ENCODE measurements at places on chromosomes 16 and 17. TPM values are rescaled to one million over a fixed set of nuclear protein-coding genes. Genes with fewer than 3 reads are reported as not detected.

GRCh38 chr17:75645889-75646637, 12.8 kb downstream of the SMIM5 start:
- DNase-seq = no peak

DNA sequence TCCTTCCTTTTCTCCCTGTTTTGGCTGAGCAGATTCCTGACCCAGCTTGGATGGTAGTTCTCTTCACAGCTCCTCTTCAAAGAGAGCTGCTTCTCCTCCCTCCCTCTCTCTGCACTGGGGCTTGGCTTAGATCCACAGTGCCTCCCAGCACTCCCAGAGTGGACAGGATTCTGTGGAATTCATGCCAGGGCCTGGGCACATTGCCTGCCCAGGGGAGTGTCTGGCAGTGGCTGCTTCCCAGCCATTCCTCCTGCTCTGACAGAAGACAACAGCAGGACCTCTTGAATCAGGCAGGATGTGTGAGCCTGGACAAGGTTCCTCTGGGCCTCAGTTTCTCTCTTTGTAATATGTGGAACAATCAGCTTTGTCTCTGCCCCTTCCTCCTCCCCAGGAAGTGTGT, 4.5 kb upstream of the MMP28 start:
- peak; percentile 86 for DNase-seq

GRCh38 chr16:47254756-47255155, 111.0 kb upstream of the NETO2 start:
- DNase-seq = no peak

GRCh38 chr17:65559461-65559803, 2.0 kb downstream of the AXIN2 start:
- DNase-seq = no peak

Gene ERN1
- 2.9 TPM for polyA plus RNA-seq

Gene CASKIN1
- 3.4 TPM for polyA plus RNA-seq

DNA sequence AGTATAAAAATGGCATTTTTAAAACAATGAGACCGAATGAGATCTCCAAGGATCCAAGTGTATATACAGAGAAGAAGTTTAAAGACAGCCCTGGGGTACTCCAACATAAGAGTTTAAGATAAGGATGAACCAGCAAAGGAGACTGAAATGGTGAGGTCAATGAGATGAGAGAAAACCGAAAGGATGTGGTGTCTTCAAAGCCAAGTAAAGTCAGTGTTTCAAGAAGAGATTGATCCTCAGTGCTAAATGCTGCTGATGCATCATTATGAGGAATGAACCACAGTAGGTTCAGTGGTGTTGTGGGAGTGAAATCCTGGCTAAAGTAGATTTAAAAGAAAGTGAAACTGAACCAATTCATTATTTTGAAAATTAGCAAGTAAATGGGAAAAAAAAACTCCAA, 38.1 kb upstream of the NLK start:
- no peak for DNase-seq

DNA sequence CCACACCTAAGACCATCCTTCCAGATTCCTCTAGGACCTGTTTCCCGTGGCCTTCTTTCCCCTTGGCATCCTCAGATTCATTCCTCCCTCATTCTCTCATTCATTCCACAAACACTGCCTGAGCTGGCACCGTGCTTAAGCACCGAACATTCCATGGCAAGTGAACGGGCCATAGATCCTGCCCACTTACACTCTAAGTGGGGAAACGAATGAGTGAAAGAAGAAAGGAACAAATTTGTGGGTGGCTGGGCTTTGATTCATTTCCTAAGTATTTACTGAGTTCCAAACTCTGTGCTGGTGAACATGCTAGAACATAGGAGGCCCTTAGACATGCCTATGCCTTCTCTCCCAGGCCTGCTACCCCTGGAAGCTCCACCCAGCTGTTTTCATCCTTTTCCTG, 30.0 kb downstream of the SRCIN1 start:
- DNase-seq = no peak

DNA sequence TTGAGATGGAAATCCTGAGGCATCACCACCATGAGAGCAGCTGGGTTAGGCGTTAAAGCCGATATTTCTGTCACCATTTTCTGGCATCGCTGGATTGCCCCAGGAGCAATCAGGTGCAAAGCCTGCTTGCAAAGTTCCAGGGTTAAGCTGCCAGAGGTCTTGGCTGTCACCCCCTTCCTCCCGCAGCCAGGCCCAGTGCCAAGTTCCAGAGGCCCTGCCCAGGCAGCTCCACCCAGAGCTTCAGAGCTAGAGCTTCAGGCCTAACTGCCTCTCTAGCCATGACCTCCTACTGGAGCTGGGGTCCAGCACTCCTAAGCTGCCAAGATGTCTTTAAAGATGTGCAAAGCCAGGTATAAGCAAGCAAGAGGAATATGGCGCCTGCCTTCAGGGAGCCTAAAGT, 8.8 kb upstream of the TMEM238L start:
- DNase-seq = peak; percentile 43

DNA sequence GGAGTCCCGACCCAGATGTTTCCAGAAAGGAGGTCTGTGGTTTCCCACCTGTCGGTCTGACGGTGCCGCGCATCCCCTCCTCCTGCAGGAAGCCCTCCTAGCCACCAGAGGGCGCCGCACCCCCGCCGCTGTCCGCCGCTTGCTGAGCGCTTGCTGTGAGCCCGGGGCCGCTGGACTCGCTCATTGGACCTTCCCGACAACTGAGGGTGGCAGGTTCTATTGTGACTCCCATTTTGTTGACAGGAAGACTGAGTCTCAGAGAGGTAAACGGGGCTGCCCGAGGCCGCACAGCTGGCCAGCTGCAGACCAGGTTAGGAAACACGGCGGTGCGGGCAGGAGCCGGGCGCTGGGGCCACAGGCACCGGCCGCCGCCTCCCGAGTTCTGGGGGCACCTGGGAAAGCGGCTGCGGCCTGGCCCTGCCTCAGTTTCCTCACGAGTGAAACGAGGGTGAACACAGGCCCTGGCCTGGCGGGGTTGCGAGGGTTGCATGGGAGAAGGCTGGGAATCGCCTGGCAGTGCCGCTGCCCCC, 191.1 kb upstream of the CIBAR2 start:
- DNase-seq = peak; percentile 77

Gene FLYWCH2
- polyA plus RNA-seq = 36.8 TPM

- no peak for DNase-seq
Measured at GRCh38 chr16:23974223-23974622, 138.4 kb downstream of the PRKCB start.

GRCh38 chr17:79093270-79093669, 18.6 kb downstream of the ENGASE start:
- DNase-seq = no peak
